H9 (cell line): ENCODE measurements at places on chromosomes 1 and 21. TPM values are rescaled to one million over a fixed set of nuclear protein-coding genes. Genes with fewer than 3 reads are reported as not detected.

DNA sequence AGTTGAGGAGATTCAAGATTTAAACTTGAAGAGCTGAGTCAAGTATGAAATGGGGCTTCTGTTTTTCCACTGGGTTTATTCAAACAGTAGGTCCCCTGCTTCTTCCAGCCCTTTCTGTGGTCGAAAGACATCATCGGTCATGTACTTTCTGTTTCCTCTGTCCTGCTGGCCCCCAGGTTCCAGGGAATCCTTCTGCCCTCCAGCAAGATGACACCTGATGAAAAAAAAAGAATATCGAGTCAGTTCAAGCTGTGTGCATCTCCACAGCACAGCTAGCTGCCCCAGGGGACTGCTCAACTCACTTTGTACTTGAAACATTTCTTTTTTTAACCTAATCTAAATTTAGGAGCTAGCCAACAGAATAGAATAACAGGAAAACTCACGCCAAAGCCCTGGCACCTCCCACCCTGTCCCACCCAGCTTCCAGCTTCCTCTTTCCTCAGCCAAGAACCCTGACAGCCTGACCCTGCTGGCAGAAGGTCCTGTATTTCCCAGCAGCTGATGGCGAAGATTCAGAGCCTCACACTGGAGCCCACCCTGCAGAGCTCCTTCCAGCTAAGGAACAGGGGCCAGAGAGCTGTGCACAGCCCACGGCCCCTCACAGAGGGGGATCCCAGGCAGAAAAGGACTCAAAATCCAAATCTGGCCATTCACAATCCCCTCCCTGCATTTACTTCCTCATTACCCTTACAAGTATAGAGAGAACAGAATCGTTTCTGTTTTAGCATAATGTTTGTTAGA, 176.5 kb downstream of the PSMG1 start:
- no peaks in the 10 kb centered on the region for H3K27me3 ChIP-seq
- no peaks in the 10 kb centered on the region; the same call in 2 of the 3 replicates for H3K36me3 ChIP-seq
- no peak overlapping the region for H3K27ac ChIP-seq
- DNase-seq = no peak
- H3K4me1 ChIP-seq = no peaks in the 10 kb centered on the region

- peak within 1 kb of the TSS; percentile 91 for H3K4me3 ChIP-seq
- H3K36me3 ChIP-seq = peaks cover 59% of the 10 kb centered on the region
- peak; percentile 94 for DNase-seq
- H3K27ac ChIP-seq = no peak within 1 kb of the TSS
- no peaks in the 10 kb centered on the region for H3K27me3 ChIP-seq
Measured at GRCh38 chr1:36306210-36306901, at the start of gene SH3D21. SH3D21 (plus strand) TSS chr1:36306368; CDS start chr1:36306421, 53 bp downstream.

Gene CFAP141
- total RNA-seq = not detected in 2 replicates

Gene LENEP
- 1.4 and 2.8 TPM in 2 replicates for total RNA-seq

Gene RAB25
- total RNA-seq = 42.8 and 43.1 TPM in 2 replicates

DNA sequence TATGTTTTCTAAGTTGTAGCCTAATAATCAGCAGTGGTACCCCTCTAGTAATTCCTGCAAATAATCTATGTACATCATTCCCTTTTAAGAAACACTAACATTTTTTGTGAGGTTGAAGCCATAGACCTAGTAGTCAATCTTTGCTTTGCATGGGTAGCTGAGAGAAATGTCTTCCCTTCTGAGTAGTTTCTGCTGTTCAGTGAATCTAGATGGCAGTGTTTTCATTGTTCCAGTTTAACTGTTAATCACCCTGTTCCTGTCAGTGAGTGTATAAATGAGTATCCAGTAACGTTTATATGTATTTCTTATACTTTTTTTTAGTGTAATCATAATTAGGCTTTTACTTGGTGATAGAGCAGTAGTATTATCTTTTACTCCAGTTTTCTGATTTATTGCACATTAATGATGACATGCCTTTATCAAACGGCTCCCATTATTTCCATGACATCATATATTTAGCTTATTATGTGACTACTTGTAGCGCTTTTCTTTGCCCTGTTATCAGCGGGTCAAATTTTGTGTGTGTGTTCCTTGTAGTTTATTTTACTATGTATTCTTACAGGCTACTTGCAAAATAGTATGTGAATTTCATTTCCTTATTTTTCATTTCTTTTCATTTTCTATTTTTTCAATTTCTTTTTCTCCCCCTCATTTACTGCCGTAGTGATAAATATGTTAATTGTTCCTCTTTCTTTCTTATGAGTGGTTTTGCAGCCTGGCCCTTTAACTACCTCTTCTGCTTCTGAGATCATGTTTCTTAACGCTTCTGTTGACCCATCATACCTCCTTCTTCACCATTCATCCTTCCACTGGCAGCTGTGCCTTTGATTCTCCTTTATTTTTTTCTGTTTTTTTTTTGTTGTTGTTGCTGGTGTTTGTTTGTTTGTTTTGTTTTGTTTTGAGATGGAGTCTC, 18.8 kb downstream of the CEP350 start:
- no peak overlapping the region for H3K4me3 ChIP-seq
- no peak for DNase-seq
- no peak overlapping the region for H3K27ac ChIP-seq
- no peaks in the 10 kb centered on the region for H3K4me1 ChIP-seq
- peaks cover 9% of the 10 kb centered on the region; the same call in 1 of the 2 replicates for H3K36me3 ChIP-seq

DNA sequence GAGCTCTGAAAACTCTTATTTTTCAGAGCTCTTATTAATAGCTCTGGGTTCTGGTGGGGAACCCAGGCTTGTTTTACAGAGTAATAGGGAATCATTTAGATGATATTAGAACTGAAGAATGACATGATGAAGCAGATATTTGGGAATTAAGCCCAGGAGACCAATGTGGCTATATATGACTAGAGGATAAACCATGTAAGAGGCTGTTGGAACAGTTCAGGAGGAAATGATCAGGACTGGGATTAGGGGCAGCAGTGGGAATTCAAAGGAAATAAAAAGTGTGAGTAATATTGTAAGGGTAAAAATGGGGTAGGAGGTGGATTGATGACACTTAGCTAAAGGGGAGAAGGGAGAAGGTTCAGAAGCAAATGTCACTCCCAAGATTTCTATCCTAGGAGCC, 58.6 kb downstream of the GIPC2 start:
- H3K36me3 ChIP-seq = no peaks in the 10 kb centered on the region
- no peak for DNase-seq
- no peak overlapping the region for H3K4me3 ChIP-seq
- H3K27ac ChIP-seq = no peak overlapping the region
- H3K4me1 ChIP-seq = no peaks in the 10 kb centered on the region; the same call in 1 of the 2 replicates
- H3K27me3 ChIP-seq = no peaks in the 10 kb centered on the region

GRCh38 chr1:156577550-156577949, 2.0 kb upstream of the TTC24 start:
- H3K27me3 ChIP-seq = no peaks in the 10 kb centered on the region
- no peak overlapping the region for H3K27ac ChIP-seq
- no peaks in the 10 kb centered on the region for H3K4me1 ChIP-seq
- no peak overlapping the region for H3K4me3 ChIP-seq
- DNase-seq = no peak
- no peaks in the 10 kb centered on the region for H3K36me3 ChIP-seq

Gene GSTM5
- total RNA-seq = not detected in 2 replicates

GRCh38 chr1:150987924-150988323, 5.8 kb downstream of the ANXA9 start:
- no peak overlapping the region for H3K27ac ChIP-seq
- no peak for DNase-seq
- H3K36me3 ChIP-seq = no peaks in the 10 kb centered on the region
- no peaks in the 10 kb centered on the region for H3K4me1 ChIP-seq
- no peak overlapping the region for H3K4me3 ChIP-seq
- no peaks in the 10 kb centered on the region for H3K27me3 ChIP-seq

Gene KIAA1614
- 0.88 and 1.3 TPM in 2 replicates for total RNA-seq

DNA sequence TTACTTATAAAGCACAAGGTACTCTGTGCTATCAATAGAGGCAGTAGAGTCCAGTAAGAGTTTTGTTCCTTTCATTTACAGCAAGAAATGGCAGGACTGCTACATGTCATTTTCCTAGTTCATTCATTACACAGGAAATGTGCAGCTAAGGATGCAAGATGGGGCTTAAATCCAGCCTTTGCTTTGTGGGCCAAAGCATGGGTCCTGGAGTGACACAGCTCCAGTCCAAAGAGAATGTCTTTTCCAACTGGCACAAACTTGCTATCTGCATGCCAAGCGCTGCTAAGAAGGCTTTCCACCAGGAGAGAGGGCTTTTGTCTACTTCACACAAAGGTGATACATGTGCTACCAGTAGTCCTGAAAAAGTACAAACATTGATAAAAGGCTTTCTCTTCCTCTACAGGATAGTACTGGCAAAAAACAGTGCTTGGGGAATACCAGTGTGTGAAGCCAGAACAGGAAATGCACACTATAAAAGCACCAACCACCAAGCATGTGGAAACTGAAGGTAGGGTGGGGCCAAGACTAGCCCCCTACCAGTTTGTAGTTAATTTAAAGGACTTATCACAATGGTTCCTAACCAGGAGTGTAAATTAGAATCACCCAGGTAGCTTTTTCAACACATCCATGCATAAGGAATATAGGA, 68.7 kb downstream of the ARID4B start:
- H3K27me3 ChIP-seq = no peaks in the 10 kb centered on the region
- DNase-seq = no peak
- peaks cover 3% of the 10 kb centered on the region; the same call in 1 of the 2 replicates for H3K4me1 ChIP-seq
- H3K36me3 ChIP-seq = peaks cover 6% of the 10 kb centered on the region
- H3K4me3 ChIP-seq = no peak overlapping the region
- H3K27ac ChIP-seq = no peak overlapping the region

Gene TFF1
- not detected in 2 replicates for total RNA-seq

Gene CADM3
- total RNA-seq = 5.6 and 5.7 TPM in 2 replicates

DNA sequence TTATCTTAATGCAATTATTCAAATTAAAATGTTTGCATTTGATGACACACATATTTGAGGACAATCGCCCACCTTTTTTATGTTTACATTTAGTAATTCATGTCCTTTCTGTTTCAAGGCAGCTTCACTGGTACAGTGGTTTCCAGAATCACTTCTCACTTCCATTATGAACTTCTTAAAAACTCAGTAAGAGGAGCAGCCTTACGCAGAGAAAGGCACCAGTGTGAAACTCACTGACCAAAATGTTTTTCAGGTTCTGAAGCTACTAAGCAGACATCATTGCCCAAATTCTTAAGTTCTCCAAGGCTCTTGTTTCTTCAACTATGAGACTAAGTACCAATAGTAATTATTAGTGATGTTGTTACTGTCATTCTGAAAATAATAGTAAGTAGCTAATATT, 353.1 kb upstream of the CXADR start:
- H3K4me3 ChIP-seq = no peak overlapping the region
- H3K4me1 ChIP-seq = no peaks in the 10 kb centered on the region
- no peak for DNase-seq
- H3K27ac ChIP-seq = no peak overlapping the region
- no peaks in the 10 kb centered on the region for H3K36me3 ChIP-seq
- no peaks in the 10 kb centered on the region for H3K27me3 ChIP-seq

DNA sequence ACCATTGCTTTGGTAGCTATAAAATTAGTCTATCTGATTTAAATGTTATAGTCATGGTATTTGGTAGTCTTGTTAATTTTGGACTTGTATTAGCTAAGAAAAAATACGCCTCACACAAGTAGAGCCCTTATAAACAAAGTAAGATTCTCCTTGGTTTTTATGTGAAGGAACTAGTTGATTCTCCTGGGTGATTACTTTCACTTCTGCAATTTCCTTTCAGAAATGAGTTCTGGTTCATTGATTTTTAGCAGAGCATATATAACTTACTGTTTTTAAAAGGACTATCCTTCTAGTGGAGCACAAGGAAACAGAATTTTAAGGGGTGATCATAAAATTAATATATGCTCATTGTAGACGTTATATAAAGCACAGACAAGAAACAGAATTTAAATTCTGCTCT, 120.1 kb downstream of the BACH1 start:
- no peaks in the 10 kb centered on the region for H3K36me3 ChIP-seq
- no peak overlapping the region for H3K27ac ChIP-seq
- no peak for DNase-seq
- H3K4me1 ChIP-seq = no peaks in the 10 kb centered on the region

DNA sequence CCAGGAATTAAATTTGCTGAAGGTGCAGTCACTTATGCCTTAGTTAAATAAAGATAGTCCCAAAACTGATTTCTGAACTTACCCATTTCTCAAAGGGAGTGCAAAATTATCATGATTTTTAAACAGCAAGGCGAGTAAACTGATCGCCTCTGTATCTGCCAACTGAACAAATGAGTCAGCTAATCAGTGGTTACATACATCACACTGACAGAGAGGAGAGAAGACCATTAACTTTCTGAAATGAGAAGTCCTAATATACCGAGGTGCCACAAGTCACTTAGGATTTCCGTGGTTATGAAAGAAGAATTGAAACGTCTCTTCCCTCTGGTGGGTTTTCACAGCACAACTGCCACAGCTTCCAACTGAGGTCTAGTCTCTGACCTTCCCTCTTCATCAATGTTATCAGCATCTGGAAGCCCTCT, 400.7 kb downstream of the SMYD3 start:
- H3K27me3 ChIP-seq = no peaks in the 10 kb centered on the region
- H3K4me3 ChIP-seq = no peak overlapping the region
- DNase-seq = no peak
- H3K36me3 ChIP-seq = no peaks in the 10 kb centered on the region

DNA sequence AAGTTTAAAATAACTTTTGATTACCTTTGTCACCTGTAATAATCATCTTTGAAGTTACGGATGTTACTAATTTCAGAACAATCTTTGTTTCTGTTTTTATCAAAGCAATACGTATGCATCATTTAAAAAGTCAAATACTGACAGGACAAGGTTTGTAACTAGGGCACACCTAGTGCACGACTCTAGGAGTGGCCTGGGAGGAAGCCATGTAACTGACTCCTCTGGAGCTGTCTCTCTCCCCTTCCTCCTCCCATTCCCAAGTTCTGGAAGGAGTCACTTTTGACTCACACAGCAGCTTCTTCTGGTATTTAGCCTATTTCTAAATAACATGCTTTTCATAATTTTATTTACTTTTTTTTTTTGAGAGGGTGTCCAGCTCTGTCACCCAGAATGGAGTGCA, 11.8 kb upstream of the RAP1GAP start:
- H3K4me1 ChIP-seq = no peaks in the 10 kb centered on the region
- no peak for DNase-seq
- H3K36me3 ChIP-seq = peaks cover 11% of the 10 kb centered on the region; the same call in 2 of the 3 replicates
- H3K27me3 ChIP-seq = no peaks in the 10 kb centered on the region

Gene POGZ
- total RNA-seq = 93.0 and 102 TPM in 2 replicates

GRCh38 chr1:239545466-239545865, 159.1 kb downstream of the CHRM3 start:
- H3K27me3 ChIP-seq = no peaks in the 10 kb centered on the region
- no peaks in the 10 kb centered on the region for H3K4me1 ChIP-seq
- no peak for DNase-seq
- no peak overlapping the region for H3K27ac ChIP-seq
- no peak overlapping the region for H3K4me3 ChIP-seq

- H3K36me3 ChIP-seq = no peaks in the 10 kb centered on the region
- DNase-seq = no peak
- H3K27me3 ChIP-seq = no peaks in the 10 kb centered on the region
- H3K27ac ChIP-seq = no peak overlapping the region
- H3K4me3 ChIP-seq = no peak overlapping the region
Measured at GRCh38 chr1:75203415-75204277, 69.5 kb downstream of the LHX8 start.

GRCh38 chr1:34405266-34405959, 228.7 kb downstream of the C1orf94 start:
- no peaks in the 10 kb centered on the region for H3K4me1 ChIP-seq
- H3K27me3 ChIP-seq = no peaks in the 10 kb centered on the region
- no peaks in the 10 kb centered on the region for H3K36me3 ChIP-seq
- H3K4me3 ChIP-seq = no peak overlapping the region
- H3K27ac ChIP-seq = no peak overlapping the region
- DNase-seq = no peak

Gene ANKRD45
- 0.31 and 0.44 TPM in 2 replicates for total RNA-seq

Gene MPC2
- 32.9 and 33.8 TPM in 2 replicates for total RNA-seq

GRCh38 chr1:63087966-63088365, 234.4 kb upstream of the FOXD3 start:
- H3K27ac ChIP-seq = no peak overlapping the region
- H3K4me1 ChIP-seq = no peaks in the 10 kb centered on the region
- no peaks in the 10 kb centered on the region for H3K36me3 ChIP-seq
- no peaks in the 10 kb centered on the region for H3K27me3 ChIP-seq
- peak; percentile 90 for DNase-seq
